ENCODE measurements at places on chromosomes 2 and 18.

GRCh38 chr2:237744613-237745249, 53.8 kb upstream of the RBM44 start:
- DNase-seq = peak; percentile 78

GRCh38 chr2:44906972-44907371, 34.5 kb upstream of the SIX3 start:
- no peak for DNase-seq

GRCh38 chr2:63488118-63488713, 100.1 kb downstream of the WDPCP start:
- DNase-seq = peak; percentile 48

GRCh38 chr2:328761-329160, 40.9 kb upstream of the ALKAL2 start:
- DNase-seq = no peak

DNA sequence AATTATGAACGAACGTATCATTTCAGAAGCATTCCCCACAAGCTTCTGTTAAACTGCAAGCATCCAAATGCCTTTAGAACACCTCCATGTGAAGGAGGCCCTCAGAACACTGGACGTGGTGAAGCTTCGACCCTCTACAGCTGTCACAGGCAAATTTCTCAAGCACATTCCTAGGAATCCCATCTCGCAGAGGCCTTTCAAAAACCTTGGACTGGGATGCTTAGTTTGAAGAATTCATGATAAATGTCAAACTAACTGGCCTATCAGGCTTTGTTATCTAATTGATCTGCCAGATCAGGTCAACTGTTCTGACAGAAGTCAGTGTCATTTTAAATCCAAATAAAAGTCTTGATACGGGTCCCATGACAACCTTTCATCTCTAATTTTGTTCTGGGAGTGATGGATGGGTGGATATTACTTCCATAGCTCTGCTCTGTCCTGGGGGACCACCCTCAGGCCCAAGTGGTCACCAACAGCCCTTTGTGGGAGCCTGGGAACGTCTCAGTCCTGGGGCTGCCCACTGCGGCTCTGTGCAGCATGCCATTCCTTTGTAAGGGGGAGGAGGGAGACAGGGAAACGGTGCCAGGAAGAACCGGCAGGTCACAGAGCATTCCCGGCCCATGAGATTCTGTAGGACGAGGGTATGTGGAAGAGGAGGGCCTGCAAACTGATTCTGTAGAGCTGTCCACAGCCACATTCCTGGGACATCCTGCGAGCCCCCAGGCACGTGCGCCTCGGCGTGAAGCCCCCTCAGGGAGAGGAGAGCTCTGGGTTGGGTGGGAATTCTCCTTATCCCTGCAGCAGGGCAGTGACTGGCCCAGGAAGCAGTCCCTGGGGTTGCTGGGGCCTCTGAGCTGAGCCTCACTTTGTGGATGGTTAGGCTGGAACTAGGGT, 59.1 kb upstream of the PXDN start:
- DNase-seq = no peak

GRCh38 chr2:77977471-77978063, 455.4 kb upstream of the LRRTM4 start:
- no peak for DNase-seq

DNA sequence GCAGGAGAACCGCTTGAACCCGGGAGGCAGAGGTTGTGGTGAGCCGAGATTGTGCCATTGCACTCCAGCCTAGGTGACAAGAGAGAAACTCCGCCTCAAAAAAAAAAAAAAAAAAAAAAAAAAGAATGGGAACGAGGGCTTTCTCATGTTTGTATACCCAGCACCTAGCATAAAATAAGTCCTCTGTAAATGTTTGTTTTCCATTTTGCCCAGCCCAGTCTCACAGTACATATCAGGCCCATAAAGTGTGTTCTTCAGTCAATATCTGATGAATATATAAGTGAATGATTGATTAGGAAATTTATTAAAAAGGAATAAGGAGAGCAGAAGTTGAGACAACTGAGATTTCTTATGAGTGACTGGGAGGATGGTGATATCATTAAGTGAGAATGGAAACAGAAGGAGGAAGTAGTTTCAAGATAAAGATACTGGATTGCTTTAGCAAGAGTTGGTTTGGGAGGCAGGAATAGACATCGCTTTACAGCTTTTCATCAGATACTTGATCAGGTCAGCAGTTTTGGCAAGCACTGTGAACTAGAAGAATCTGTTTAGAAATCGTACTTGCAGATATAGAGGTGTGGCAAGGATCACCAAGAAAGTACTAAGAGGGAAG, 327.5 kb downstream of the KIAA1328 start:
- no peak for DNase-seq

DNA sequence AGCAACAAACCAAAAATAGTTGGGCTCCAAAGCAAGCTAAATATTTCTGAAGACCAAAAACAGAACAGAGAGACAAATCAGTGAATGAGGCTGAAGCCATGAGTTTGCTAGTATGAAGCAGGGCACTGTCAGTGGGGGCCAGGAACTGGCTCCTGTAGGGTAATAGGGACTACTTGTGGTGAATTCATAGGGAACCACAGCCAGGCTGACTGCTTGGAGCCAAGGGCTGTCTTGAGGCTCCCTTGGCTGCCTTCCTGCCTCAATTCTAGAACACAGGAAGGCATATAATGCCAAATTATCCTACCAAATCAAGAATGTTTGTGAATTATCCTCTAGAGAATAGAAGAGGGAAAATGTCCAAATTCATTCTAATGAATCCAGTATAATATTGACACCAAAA, 406.0 kb downstream of the CCDC85A start:
- DNase-seq = no peak

- DNase-seq = peak; percentile 99
Measured at GRCh38 chr2:234981197-234982095, 29.6 kb downstream of the SH3BP4 start.

DNA sequence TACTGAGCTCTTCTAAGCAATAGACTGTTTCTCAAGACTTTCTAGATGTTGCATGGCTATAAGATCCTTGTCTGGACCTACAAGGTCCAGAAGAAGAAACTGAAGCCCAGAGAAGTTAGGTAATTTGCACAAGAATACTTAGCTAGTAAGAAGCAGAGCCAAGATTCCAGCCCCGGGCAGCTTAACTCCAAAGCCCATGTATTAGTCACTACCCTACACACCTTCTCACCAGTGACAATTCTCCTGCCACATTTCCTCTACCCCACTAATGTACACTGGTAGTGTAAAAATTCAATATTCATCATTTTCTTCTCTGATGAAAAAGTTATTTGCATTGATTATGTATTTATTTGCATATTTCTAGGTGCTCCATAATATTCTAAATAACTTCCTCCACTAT, 95.5 kb upstream of the CREB1 start:
- no peak for DNase-seq

- DNase-seq = no peak
Measured at GRCh38 chr2:120772261-120772660, 36.6 kb downstream of the GLI2 start.

DNA sequence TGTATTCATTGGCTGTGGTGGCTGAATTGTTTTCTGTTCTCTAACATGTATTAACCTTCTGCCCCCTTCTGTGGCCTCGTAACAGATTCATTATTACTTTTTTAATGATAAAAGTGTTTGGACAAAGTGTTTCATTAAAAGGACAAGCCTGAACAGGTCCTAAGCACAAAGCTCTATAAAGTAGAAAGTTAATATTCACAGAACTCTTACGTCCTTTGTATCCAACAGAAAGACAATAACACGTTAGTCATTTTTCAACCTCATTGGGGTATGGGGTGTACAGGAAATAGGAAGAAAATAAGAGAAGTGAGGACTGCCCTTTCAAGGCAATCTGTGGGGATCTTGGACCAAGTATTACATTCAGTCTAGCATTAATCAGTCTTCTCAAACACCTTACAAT, 105.5 kb upstream of the RGPD4 start:
- DNase-seq = no peak

- peak; percentile 47 for DNase-seq
Measured at GRCh38 chr2:201858281-201859184, 52.2 kb downstream of the CDK15 start.

DNA sequence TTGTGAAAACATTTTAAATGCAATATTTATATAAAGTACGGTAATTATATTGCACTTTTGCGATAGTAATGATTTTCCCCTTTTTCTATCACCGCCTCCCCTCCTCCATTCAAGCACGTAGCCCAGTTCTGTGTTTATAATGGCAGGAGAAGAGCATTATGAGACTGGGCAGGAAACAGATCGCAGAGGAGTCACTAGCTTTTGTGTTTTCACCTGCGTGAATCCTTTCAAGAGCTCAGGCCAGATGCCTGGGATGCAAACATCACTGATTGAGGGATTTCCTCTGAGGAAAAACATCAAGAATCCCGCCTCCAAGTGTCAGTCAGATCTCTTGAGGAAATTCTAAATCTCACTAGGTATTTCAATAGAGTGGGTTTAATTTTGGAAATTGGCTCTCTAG, 178.4 kb upstream of the FN1 start:
- DNase-seq = no peak
